ENCODE measurements at places on chromosomes 4 and X. TPM values are rescaled to one million over a fixed set of nuclear protein-coding genes. Genes with fewer than 3 reads are reported as not detected.

Gene LRRC66
- polyA plus RNA-seq, result 0.12 TPM

Gene STS
- 2.3 TPM for polyA plus RNA-seq

Gene DCHS2
- polyA plus RNA-seq, result not detected

Gene RBMXL3
- not detected for polyA plus RNA-seq

Gene AMOT
- 0.05 TPM for polyA plus RNA-seq

Gene SLC9B2
- 7.3 TPM for polyA plus RNA-seq

Gene RTL5
- polyA plus RNA-seq, result 3.3 TPM

Gene STK32B
- polyA plus RNA-seq, result 10.5 TPM

Gene NUDT10
- polyA plus RNA-seq, result 0.16 TPM

Gene MID1
- 58.3 TPM for polyA plus RNA-seq

GRCh38 chr4:7816771-7817170, 122.9 kb downstream of the AFAP1 start:
- DNase-seq, result no peak

GRCh38 chr4:154349829-154350228, 141.8 kb downstream of the DCHS2 start:
- DNase-seq, result peak; percentile 4

DNA sequence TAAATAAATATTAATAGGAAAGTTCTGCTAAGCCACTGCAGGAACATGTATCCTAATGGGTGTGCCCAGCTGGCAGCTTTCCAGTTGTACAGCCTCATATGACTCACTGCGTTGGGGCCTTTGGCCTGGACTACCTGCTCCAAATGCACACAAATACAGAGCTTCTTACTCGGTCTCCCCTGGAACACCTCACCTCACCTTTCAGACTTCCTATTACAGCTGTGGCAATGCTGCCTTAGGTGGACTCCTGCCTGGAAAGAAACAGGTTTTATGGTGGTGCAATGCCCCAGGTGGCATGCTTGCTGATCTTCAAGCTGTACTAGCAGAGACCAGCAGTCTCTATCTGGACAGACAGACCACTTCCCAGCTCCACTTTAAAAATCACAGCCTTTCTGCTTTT, 85.7 kb upstream of the EXOC1L start:
- DNase-seq, result peak; percentile 56

GRCh38 chr4:119493886-119494285, 134.7 kb downstream of the PDE5A start:
- no peak for DNase-seq

DNA sequence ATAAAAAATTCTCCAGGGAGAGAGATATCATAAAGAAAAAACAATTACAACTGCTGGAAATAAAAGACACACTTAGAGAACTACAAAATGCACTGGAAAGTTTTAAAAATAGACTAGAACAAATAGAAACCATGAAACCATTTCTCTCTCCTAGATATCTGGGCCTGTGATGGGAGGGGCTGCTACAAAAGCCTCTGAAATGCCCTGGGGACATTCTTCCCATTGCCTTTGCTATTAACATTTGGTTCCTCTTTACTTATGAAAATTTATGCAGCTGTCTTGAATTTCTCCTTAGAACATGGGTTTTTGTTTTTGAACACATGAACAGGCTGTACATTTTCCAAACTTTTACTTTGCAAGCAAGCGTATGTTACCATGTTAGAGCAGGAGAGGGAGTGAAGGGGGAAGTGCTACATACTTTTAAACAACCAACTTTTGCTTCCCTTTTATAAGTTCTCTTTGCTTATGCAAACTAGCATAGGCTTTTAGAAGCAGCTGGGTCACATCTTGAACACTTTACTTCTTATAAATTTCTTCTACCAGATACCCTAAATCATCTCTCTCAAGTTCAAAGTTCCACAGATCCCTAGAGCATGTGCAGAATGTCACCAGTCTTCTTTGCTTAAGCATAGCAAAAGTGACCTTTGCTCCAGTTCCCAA, 47.9 kb upstream of the PACRGL start:
- no peak for DNase-seq

DNA sequence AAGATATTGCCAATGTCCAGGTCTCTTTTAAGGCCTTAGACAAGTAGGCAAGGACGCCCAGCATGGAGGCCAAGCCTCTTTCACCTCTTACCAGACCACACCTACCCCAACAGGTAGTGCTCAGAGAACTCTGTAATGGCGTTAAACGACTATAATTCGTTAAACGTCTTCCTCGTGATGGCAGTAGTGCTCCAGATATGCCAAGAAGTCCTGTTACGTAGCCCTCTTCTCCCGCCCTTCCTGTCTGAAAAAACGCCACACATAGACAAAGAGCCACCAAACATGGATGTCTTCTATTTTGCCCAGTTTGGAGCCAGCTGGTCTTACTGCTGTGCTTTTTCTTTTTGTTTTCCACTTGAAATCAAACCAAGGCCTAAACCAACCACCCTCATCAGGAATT, 190.7 kb downstream of the OR13H1 start:
- DNase-seq, result no peak

DNA sequence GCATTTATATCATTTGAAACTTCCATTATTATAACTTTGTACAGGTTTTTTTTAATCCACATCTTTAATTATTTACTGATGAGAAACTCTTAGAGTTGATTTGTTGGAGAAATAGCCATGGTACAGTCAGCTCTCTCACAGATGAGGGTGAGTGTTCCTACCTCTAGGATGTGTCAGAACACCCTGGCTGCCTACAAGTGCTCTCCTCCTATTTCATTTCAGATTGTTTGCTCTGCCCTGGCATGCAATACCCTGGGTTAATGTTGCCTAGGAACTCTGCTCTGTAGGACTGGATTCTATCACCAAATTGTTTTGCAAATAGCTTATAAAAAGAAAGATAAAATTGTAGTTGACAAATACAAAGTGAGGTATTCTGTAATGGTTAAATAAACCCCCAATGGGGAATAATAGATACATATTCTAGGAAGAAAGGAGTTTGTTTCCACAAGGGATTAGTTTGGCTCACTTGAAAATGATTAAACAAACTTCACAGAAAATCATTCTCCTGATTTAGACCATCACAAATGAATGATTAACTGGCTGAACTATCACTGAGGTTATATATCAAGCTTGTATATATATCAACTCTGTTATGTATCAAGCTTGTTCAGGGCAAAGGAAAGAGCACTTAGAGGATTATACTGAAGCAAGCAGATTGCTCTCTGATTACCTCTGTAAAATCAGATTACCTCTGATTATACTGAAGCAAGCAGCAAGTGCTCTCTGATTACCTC, 150.0 kb downstream of the PDE5A start:
- DNase-seq, result no peak

DNA sequence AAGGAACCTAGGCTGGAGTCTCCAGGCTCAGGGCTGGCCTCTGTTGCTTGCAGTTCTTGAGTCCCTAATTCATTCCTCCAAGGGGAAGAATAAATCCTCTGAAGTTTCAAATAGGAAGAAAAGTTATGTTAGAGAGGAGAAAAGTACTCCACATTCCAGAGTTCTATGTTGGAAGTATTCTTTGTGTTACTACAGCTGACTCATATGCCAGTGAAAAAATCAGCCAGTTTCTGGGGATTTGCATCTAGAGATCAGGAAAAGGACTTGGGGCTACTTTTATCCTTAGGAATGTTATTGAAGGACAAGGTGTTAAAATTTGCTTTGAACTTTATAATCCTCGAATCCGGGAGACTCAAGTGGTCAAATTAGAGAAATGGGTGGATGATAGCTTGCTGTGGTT, 11.7 kb upstream of the NUDT9 start:
- no peak for DNase-seq

- DNase-seq, result no peak
These were observed 20.9 kb upstream of the CD99L2 start for GRCh38 chrX:150919401-150919800.

GRCh38 chr4:13601048-13601447, 26.5 kb downstream of the BOD1L1 start:
- no peak for DNase-seq

DNA sequence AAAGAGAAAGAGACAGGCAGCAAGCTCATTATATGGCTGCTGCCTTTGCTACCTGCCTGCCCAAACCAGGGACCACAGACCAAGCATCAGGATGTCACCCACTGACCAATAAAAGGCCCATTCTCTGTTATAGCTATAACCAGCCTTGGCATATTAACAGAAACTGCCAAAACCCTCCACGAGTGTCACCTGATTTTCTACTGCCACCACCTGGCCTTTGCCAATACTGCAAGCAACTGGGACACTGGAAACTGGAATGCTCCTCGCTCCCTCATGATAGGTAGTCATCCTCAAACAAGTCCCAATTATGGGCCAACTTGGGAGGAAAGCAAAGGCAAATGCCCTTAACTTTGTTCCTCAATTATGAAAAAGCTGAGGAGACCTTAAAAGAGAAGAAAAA, 76.0 kb downstream of the SPIN4 start:
- DNase-seq, result peak; percentile 5

- DNase-seq, result no peak
These were observed 36.0 kb downstream of the TMPRSS11A start for GRCh38 chr4:67927251-67927650.

- no peak for DNase-seq
These were observed 34.8 kb downstream of the UBE2K start for GRCh38 chr4:39732728-39733127.

DNA sequence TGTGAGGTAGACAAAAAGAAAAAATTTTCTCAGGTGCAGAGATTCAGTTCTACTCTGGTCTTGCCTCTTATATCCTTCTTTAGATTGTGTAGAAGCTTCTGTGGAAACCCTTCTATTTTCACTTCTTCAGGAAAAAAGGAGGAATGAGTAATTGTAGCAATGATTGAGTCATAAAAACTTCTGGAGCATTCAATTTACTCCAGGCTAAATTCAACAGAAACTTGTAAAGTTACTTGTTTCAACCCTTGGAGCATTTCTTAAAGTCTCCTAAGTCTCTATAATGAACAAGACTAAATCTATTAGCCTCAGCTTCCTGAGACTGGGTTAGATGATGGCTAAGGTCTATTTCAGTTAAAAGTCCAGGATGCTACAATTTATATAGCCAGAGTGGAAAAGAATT, 29.9 kb downstream of the BOD1L1 start:
- no peak for DNase-seq

- DNase-seq, result peak; percentile 18
These were observed 923 bp upstream of the CPEB2 start for GRCh38 chr4:15001248-15001868.

- DNase-seq, result peak; percentile 42
These were observed 171.9 kb upstream of the GALNT7 start for GRCh38 chr4:172996571-172997216.

DNA sequence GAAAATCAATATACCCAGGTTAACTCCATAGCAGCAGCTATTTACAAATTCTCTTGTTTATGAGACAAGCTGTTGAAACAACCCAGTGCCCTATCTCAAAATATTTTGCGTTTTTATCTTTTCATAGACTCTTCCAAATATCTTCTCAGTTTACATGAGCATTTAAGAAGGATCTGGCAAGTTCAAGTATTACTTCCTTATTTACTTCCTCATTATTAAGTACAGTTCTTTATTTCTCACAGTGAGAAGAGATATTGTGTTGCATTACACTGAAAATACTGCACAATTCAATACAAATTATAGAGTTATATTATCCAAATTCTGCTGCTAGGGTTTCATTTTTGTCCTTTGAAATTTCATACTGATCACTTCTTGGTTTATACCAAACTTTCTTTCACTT, 43.6 kb upstream of the UCP1 start:
- DNase-seq, result no peak

GRCh38 chr4:186592445-186592844, 37.1 kb upstream of the MTNR1A start:
- DNase-seq, result no peak

All from A549 (cell line).